ENCODE measurements at places on chromosomes 2 and 18. TPM values are rescaled to one million over a fixed set of nuclear protein-coding genes. Genes with fewer than 3 reads are reported as not detected.
A peak's percentile ranks its signal among the peaks of the same experiment; 100 is the strongest.

GRCh38 chr2:65358678-65359400 is 73.6 kb downstream of the SPRED2 start:
- DNase-seq: no peak

DNA sequence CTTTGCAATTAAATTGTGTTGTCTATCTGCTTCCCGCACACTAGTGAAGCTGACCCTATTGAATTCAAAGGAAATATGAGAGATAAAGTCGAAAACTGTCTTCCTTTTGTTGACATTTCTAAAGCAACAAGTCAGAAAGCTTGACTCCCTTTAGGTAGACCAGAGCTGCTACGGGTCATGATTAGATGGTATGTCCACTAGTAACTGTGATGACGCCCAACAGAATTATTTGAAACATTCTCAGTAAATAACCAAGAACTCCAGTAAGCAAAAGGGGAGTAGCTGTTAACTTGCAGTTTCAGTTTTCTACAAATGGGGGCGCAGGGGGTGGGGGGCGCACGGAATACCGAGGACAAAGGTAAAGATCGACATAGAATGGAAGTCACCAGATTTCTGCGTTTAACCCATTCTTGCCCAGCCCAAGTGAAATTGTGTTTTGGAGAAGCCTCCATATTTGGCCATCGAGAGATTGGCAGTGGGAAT is 56.4 kb downstream of the CRIM1 start:
- no peak for DNase-seq

The LOXHD1 gene
- not detected for total RNA-seq

The CCT4 gene
- total RNA-seq: 145 TPM

DNA sequence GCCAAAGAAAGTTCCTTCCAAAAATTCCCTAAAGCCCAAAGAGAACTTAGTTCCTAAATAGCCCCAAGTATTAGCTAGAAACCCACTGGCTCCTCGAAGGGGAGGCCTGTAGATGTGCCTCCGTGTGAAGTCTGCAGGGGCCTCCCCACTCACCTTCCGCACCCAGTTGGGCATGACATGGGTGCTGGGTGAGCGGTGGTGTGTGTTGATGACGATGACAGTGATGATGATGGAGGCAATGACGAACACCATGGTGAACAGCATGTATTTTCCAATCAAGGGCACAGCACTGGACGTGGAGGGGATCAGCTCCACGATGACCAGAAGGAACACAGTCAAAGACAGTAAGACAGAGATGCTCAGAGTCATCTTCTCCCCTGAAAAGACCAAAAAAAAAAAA is 14.5 kb downstream of the CHRNA1 start:
- DNase-seq: no peak

GRCh38 chr18:49626842-49627467 is 65.1 kb downstream of the LIPG start:
- no peak for DNase-seq

DNA sequence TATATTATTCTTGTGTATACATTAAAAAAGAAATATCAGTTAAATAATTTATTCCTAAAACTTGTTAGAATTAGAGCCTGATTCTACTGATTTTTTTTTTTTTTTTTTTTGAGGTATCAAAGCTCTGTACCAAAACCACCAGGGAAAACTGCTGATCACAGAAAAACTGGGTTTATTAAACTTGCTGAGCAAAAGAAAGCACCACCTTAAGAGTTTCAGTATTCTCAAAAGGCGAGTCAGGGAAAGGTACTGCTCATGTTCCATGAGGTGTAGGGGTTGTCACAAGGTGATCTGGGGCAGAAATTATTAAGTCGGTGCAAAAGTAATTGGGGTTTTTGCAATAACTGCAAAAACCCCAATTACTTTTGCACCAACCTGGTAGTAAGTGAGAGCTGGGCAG is 51.7 kb upstream of the KLF7 start:
- no peak for DNase-seq

The TTR gene
- not detected for total RNA-seq

- no peak for DNase-seq
These were observed 666.3 kb downstream of the TSN start for GRCh38 chr2:122421775-122422174.

The ASPRV1 gene
- not detected for total RNA-seq

- no peak for DNase-seq
These were observed 45.2 kb downstream of the FAM117B start for GRCh38 chr2:202679980-202680379.

DNA sequence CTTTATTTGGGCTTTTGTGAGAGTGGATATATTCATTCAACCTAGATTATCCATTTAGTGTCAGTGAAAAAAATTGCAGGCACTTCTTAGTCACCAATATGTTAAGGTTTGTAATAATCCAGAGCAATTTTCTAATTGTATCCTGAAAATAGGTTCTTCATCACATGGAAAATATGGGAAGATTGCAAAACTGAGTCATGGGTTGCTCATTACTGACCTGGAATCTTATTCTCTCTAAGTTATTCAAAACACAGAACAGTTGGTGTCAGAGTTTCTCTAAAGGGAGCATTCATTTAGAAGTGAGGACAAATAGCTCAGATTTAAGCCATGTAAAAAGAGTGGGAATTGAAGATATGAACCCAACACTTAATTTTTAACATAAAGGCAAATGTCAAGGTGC is 181.3 kb downstream of the IKZF2 start:
- peak; percentile 60 for DNase-seq

The NXPH2 gene
- total RNA-seq: not detected

- peak; percentile 50 for DNase-seq
These were observed 814 bp downstream of the FZD7 start for GRCh38 chr2:202034249-202035088.

The KLHL30 gene
- 0.33 TPM for total RNA-seq

- peak; percentile 88 for DNase-seq
These were observed 13.6 kb downstream of the CDH2 start for GRCh38 chr18:28163201-28163775.

The HOXD8 gene
- total RNA-seq: 0.45 TPM

The NEDD4L gene
- 15.5 TPM for total RNA-seq

- no peak for DNase-seq
These were observed 11.8 kb downstream of the NEU4 start for GRCh38 chr2:241820625-241821384.

The MZT2B gene
- total RNA-seq: 90.5 TPM

DNA sequence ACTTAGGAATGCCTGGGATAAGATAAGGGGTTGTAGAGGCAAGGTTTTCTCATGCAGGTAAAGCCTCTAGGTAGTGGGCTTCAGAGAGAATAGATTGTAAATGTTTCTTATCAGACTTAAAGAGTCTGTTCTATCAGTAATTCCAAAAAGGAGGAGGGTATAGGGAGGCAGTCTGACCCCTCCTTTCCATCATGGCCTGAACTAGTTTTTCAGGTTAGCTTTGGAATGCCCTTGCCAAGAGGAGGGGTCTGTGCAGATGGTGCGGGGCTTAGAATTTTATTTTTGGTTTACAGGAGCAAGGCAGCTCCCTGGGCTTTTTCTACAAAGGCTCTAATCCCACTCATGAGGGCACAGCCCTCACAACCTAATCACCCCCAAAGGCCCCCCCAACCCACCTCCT is 135.0 kb downstream of the B3GNT2 start:
- DNase-seq: no peak

- peak; percentile 81 for DNase-seq
These were observed 40.1 kb downstream of the SCN3A start for GRCh38 chr2:165163761-165164160.

The EVA1A gene
- total RNA-seq: 25.2 TPM

The FOXI3 gene
- total RNA-seq: not detected

The ABCG8 gene
- not detected for total RNA-seq
